ENCODE measurements at places on chromosomes 12 and 14.

- no peak for DNase-seq
These were observed 152.9 kb downstream of the SLC41A2 start for GRCh38 chr12:104805186-104805585.

- DNase-seq = no peak
These were observed 2.3 kb upstream of the ANGEL1 start for GRCh38 chr14:76814726-76815645.

DNA sequence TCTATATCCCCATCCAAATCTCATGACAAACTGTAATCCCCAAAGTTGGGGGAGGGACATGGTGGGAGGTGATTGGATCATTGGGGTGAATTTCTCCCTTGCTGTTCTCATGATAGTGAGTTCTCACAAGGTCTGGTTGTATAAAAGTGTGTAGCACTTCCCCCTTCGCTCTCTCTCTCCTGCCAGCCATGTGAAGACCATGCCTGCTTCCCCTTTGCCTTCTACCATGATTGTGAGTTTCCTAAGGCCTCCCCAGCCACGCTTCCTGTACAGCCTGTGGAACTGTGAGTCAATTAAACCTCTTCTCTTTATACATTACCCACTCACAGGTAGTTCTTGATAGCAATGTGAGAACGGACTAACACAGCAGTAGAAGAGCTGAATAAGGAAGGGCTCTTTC lies 62.6 kb upstream of the VASH1 start:
- DNase-seq = no peak

- no peak for DNase-seq
These were observed 25.1 kb upstream of the VSX2 start for GRCh38 chr14:74213907-74214803.

- DNase-seq = no peak
These were observed 43.6 kb downstream of the RAD51B start for GRCh38 chr14:67863223-67863622.

DNA sequence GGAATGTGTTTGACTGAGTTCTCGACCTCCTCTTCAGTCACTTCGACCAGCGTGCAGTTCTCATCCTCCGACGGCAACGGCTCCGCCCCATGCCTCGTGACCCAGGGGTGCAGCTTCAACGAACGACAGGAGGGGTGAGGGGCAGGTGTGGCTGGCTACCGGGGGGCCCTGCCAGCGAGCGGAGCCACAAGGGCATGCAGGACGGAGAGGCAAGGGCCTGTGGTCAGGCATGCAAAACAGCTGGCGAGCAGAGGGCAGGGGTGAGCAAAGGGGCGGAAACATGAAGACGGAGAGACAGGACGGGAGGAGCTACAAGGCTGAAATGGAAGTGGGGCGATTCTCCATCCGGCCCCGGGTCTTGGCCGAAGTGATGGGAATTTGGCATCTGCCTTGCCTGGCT lies 38.7 kb downstream of the P2RX4 start:
- DNase-seq = no peak

GRCh38 chr12:106585105-106585520 lies 2.3 kb downstream of the RFX4 start:
- DNase-seq = no peak

DNA sequence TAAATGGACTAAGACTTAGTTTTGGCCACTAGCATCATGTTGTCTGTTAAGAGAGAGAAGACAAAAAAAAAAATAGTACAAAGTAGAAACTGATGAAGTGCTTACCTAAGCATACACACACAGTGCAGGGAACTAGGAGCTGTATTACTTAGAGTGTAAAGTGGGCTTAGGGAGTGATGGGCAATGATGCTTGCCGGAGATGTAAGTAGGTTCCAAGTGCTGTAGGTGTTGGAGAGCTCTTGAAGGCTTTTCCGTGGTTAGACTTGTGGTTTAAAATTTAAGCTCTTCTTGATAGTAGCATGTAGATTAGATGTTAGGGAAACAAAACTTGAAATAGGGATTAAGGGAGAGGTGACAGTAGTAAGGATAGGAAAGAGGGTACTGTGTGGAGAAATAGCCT lies 34.7 kb downstream of the MIA2 start:
- DNase-seq = no peak

- no peak for DNase-seq
These were observed 74.4 kb downstream of the DAAM1 start for GRCh38 chr14:59262717-59263454.

DNA sequence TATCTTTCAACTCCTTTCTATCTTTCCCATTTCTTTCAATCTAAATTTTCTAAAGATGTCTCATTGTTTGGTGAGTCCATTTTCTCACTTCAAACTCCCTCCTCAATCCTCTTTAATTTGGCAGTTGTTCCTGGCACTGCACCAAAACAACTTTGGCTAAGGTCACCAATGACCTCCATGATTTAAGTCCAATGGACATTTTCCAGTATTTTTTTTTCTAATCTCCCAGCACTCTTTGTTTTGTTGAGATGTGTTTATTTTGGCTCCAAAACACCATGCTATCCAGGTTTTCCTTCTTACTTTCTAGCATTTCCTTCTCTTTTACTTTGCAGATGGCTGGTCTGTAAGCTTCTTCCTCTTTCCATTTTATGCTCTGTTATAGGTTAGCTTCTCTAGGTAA lies 42.5 kb upstream of the OTOGL start:
- DNase-seq = no peak

GRCh38 chr12:64526859-64527258 lies 74.9 kb downstream of the TBK1 start:
- no peak for DNase-seq

- DNase-seq = no peak
These were observed 7.8 kb downstream of the BHLHE41 start for GRCh38 chr12:26116829-26117715.

DNA sequence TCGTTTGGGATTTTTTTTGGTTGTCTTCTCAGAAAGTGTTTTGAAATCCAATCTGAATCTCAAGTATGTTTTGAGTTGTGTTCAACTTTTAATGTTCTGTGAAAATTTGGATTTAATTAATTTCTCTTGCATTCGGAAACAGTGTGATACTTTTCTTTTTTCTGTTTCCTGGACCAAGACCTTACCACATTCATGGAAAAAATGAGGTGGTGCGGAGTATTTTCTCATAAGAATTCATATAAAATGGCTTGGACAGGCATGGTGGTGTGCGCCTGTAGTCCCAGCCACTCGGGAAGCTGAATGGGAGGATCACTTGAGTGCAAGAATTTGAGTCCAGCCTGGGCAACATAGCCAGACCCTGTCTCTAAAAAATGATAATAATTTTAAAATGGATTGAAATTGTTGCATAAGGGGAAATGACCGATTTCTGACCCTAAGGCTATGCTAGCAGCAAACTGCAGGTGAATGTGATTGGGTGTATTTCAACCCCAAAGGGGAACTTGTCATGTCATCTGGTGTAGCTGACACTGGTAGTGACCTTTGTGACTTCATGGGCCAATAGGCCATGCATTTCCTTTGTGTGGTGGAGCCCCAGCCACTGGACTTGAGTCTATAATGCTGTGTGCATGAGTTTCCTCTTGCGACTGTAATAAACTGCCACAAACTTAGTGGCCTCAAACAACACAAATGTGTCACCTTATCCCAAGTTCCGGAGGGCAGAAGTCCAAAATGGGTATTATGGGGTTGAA lies 123.5 kb upstream of the RFLNA start:
- DNase-seq = no peak

DNA sequence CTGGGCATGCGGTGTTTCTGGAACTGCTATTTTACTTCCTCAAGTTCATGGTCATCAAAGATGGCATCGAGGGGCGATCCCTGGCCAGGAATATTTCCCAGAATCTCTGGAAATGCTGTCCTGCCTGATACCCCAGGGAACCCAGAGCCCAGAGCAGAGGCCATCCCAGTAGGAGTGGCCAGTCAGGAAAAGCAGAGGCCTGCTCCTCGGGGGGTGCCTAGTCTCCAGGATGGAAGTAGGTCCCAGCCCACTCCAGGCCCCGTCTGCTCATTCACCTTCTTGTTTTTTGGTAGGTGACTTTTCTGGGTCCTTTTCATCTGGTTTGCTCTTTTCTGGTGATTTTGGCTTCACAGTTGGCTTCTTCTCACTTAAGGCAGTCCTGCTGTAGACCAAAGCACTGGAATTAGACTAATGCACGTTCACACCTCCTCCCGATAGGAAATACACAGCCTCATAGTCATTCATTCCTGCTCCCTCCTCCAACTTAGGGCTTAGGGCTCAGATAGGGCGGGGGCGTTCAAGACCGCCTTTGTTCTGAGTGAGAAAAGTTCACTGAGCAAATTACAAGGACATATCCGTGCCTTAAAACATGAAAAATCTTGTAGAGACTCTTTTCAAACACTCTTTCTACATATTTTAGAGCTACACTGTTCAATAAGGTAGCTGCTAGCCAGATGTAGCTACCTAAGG lies 51.1 kb downstream of the TRAFD1 start:
- DNase-seq = no peak

DNA sequence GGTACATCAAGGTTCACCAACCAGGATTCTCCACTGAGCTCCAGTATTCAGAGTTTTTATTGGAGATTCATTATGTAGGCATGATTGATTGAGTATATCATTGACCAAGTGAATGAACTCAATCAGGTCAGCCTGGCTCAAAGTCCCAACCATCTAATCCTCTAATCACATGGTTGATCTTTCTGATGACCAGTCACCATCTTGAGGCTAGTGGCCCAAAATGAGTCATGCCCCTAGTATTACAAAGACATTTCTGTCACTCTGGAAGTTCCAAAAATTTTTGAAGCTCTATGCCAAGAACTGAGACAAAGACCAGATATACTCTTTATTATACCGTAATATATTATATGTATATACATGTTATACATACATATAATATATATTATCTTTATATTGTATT lies 75.9 kb upstream of the ATF7IP start:
- no peak for DNase-seq

DNA sequence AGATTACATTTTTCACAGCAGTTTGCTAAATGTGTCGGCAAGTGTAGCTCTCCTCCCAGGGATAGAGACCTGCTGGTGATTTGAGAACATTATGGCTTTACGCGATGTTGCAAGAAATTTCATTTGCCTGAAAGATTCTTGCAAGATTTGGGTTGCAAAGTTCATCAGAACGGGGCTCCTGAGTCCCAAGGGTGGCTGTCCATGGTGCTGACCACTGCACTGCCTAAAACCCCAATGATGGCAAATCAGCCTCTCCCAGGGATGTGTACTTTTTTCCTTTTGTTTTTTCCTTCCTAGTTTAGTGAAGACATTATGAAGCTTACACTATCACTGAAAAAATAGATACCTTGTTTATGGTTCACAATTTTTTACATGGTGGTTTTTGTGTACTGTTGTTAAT lies 85.4 kb downstream of the WSCD2 start:
- no peak for DNase-seq

- DNase-seq = no peak
These were observed 449.1 kb upstream of the SOX5 start for GRCh38 chr12:24398605-24399004.

DNA sequence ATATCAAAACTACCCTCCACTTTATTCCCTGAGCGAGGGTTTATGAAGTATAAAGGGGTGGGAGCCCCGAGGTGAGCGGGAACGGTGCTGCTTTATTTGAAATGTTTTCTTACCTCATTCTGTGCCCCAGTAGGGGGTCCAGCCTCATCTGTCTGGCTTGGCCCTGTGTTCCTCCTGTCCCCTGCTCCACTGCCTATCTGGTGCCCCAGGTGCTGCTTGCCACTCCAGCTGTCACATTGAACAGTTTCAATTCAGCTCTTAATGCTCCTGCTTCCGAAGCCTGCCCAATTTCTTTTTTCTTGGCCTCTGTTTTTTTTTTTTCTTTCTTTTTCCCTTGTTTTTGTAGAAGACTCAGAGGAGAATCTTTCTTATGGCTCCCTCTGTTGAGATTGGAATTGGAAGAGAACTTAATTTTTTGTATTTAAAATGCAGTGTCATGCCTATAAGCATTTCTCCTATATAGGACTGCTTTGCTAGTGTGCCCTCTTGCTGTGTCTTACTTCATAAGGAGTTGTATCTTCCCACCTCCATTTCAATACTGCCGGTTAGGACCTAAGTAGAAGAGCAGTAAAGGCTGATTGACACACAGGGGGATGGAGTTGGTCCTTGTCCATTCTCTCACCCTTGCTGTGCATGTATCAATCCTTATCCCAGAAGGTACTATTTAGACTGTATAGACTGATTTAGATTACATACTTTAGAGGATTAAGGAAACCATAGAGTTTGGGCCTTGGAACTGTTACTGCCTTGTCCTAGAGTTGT lies 2.3 kb downstream of the ATXN7L3B start:
- DNase-seq = no peak

GRCh38 chr12:122064780-122065588 lies 13.6 kb upstream of the MLXIP start:
- DNase-seq = no peak

DNA sequence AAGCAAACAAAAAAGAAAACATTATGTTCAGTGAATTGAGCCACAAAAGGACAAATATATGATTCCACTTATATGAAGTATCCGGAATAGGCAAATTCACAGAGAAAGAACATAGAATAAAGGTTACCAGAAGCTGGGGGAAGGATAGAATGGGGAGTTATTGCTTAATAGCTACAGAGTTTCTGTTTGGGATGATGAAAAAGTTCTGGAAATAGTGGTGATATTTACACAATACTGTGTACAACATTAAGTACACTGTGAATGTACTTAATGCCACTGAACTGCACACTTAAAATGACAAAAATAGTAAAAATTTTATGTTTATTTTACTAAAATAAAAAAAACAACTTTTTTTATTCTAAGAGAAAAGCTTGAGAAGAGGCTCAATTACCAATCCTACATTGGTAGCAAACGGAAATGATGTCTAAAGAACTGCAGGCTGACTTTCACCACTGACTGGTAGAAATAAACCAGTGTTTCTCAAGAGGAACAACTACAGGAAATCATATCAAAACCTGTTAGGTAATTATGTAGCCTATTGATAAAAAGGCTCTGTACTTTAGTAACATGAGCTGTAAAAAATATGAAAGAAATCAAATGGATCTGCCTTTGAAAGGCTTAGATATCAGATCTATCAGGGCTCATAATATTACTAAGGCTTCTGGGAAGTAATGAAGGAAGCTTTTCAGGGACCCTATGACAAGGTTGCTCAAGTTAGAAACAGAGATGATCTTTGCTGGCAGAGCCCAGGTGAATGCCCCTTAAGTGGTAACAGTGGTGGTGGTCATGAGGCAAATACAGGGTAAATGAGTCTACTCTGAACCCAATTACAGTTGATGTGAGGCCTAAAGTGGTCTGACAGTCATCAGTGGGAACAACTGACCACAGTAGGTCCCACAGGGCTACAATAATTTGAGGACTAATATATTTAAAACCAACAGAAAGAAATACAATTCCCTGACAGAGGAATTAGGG lies 41.3 kb downstream of the BAZ1A start:
- DNase-seq = no peak

GRCh38 chr14:95303552-95303951 lies 16.2 kb downstream of the CLMN start:
- no peak for DNase-seq

GRCh38 chr12:123058980-123059379 lies 78.5 kb downstream of the ARL6IP4 start:
- no peak for DNase-seq

GRCh38 chr12:2673966-2674810 lies 120.6 kb upstream of the FKBP4 start:
- no peak for DNase-seq

DNA sequence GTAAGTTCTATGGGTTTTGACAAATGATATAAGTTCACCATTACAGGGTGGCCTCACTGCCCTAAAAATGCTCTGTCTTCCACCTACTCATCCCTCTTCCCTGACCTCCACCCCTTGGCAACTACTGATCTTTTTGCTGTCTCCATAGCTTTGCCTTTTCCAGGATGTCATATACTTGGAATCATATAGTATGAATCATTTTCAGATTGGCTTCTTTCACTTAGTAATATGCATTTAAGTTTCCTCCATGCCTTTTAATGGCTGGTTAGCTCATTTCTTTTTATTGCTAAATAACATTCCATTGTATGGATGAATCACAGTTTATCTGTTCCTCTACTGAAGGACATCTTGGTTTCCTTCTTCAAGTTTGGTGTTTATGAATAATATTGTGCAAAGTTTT lies 14.0 kb upstream of the PEX5 start:
- DNase-seq = no peak
